ENCODE measurements at places on chromosomes 6 and 20.

DNA sequence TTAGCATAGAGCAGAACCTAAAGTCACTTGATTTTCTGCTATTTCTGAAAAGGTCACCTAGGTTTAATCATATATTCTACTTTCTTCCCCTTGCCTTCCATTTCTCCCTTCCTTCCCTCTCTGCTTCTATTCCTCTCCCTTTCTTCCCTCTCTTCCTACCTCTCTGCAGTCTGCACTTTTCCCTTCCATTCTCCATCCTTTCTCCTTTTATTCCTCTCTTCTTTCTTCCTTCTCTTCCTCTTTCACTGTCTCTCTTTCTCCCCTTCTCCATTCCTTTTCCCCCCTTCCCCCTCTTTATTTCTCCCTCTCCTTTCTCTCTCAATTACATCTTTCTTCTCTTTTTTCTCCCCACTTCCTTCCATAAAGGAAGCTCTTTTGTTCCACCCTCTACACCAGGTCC is 1049.8 kb upstream of the FLRT3 start:
- DNase-seq = no peak

- no peak for DNase-seq
Observed at GRCh38 chr6:28303570-28303969, 22.2 kb downstream of the PGBD1 start.

GRCh38 chr6:70857387-70858077 is 99.3 kb downstream of the B3GAT2 start:
- no peak for DNase-seq

- no peak for DNase-seq
Observed at GRCh38 chr6:40188931-40189330, 254.7 kb upstream of the MOCS1 start.

- DNase-seq = no peak
Observed at GRCh38 chr20:5401277-5401875, 84.6 kb upstream of the PROKR2 start.

- DNase-seq = no peak
Observed at GRCh38 chr6:28981431-28981832, 23.7 kb downstream of the ZNF311 start.

DNA sequence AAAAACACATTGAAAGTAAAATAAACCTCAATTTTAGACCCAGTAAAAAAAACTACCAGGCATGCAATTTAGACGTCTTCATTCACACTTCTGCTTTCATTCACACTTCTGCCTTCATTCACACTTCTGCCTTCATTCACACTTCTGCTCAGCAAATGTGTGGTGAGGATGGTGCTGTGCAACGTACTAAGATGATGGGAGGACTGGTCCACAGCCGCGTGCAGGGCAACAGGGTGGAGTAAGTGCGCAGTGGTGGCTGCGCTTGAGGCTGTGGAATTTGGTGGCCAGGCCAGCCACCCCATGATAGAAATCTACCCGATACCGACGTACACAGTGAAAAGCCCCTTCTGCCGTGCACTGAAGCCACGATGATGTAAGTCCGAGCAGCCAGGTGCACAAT is 114.3 kb upstream of the CD93 start:
- DNase-seq = no peak

DNA sequence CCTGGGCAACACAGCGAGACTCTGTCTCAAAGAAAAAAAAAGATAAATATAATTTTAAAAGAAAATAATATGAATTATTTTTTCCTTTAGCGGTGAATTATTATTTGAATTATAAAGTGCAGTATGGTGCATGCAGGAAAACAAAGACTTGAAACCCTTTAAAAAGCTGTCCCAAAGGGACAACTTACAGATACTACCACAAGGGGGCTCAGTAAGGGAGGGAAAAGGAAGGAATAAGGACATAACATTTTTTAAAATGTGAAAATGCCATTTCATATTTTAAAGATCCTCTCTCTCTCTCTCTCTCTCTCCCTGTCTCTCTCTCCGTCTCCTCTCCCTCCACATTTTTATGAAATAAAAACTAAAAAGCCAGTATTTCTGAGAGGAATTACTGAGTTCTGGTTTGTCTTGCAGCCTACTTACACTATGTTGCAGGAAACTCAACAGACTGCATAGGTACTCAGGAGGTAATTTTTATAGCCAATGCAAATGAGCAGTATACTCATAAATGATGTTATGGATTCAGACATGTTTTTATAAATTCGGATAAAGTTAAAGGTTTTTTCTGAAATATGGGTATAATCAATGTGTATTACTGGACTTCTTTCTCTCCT is 455.0 kb upstream of the GJE1 start:
- DNase-seq = no peak

All from AG09309 (cell line).